PC-9 (cell line): ENCODE measurements at places on chromosomes 3 and 15.

GRCh38 chr3:30539206-30539605, 67.2 kb upstream of the TGFBR2 start:
- DNase-seq, result peak; percentile 89

DNA sequence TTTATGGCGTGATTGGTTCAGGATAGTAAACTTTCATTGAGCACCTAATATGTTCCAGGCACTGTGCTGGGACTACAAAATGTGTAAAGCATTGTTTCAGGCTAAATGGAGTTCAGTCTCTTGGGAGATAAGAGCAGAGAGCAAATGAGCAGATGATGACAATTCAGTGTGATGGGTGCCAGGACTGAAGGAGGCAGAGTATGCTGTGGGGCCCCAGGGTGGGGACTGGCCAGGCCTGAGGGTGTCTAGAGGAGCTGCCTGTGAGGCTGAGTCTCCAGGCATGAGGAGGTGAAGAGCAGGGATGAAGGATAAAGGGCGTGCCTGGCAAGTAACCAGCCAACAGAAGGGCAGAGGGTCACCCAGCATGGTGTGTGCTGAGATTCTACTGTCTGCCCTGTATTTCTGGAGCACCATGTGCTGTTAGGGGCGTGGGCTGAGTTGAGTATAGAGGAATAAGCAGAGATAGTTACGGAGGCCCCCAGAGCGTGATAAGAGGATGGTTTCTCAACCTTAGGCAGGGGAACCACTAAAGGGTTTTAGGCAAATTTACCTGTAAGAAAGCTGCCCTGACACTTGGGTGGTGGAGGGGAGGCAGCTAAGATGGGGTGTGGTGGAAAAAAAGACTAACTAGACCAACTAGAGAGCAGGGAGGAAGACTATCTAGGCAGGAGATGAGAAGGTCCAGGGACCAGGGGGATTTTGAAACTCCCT, 38.5 kb downstream of the EPHB1 start:
- DNase-seq, result no peak

GRCh38 chr3:40661284-40661683, 136.5 kb downstream of the ZNF621 start:
- DNase-seq, result no peak

GRCh38 chr3:184756151-184757021, 44.5 kb upstream of the MAGEF1 start:
- DNase-seq, result no peak

GRCh38 chr3:192864941-192865340, 52.7 kb downstream of the MB21D2 start:
- DNase-seq, result no peak

DNA sequence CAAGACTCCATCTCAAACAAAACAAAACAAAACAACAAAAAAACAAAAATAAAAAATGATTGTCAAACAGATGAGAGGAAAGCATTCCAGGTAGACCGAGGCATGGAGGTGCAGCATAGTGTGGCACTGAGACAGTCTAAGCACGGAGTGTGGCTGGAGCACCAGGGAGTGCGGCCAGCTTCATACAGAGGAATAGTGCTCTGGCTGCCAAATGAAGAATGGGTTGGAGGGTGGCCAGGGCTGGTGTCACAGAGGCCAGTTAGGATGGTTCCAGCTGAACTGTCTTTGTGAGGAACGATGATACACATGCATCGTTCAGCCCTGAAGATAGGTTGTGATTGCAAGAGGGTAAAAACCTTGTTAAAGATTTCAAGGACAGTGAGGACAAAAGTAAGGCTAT, 28.3 kb downstream of the MITF start:
- no peak for DNase-seq

DNA sequence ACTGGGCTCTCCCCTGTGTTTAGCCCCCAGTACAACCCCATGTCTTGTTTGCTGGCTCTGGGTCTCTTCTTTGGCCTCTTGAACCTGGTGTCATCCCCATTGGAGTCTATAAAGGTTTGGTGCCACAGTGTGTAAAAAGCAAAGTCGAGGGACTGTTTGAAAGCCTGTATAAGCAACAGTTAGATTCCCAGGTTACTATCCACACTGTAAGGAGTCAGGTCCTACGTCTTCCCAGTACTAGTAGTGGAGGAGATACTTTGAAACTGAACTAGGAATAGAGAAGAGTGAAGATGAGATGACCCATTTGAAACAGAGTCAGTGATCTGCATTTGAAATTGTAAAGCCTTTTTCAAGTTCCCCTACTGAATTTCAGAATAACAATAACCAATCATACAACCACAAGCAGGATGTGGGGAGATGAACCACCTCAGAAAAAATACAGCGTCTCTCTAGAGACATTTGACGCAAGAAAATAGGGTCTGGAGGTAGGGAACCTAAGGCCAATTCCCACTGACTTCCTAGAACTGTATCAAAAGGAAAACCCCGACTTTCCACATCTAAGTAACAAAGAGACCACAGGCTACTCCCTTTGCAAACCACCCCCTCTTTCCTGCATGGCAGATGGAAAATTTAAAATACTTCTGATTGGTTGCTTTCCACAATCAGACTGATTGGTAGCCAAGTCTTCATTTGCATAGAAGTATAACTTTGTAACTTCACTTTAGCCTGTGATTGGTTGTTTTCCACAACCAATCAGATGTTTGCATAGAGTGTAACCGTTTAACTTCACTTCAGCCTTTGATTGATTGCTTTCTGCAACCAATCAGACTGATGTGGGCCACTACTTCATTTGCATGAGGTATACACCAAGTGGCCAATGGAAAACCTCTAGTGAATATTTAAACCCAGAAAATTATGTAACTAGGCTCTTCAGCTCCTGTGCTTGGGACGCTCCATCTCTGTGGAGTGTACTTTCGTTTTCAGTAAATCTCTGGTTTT, 49.9 kb upstream of the NEDD4 start:
- no peak for DNase-seq

GRCh38 chr15:78988361-78988911, 43.6 kb upstream of the CTSH start:
- DNase-seq, result peak; percentile 89

DNA sequence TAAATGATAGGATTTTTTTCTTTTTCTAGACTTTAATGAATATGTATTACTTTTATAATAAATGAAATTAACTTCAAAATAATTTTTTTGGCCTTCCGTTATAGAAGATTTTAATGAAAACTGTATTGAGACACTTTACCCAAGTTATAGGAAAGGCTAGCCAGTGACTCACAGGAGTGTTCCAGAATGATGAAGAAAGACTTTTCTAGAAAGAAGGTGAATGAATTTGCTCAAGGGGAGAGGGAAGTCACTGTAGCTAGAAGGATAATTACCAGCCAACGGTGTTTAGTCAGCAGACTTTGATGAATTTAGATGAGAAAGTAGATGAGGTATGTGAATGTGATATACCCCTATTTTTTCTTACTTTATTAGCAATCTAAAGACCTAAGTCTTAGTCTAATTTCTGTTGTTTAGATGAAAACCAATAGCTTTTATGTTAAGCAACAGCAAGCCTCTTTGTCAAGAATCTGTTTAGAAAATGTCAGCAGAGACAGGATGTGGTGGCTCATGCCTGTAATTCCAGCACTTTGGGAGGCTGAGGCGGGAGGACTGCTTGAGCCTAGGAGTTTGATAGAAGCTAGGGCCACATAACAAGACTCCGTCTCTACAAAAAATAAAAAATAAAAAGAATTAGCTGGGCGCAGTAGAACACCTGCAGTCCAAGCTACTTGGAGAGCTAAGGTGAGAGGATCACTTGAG, 3.2 kb downstream of the ALAS1 start:
- DNase-seq, result no peak

GRCh38 chr3:18010001-18010400, 267.6 kb upstream of the TBC1D5 start:
- DNase-seq, result no peak

DNA sequence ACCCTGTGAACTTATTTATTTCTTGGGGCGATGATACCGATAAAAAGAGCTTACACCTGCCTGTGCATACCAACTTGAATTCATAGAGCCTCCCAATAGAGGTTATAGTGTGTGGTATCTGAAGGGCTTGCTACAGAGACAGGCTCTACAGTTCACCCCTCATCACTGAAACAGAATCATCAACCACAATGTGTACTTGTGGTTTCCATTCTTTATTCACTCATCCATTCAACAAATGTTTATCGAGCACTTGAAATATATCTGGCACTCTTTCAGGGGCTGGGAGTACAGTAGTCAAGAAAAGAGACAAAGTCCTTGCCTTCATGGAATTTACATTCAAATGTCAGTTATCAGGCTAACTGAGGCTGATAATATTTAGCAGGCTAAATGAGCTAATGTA, 134.4 kb upstream of the SKOR1 start:
- no peak for DNase-seq

- no peak for DNase-seq
These were observed 294.6 kb downstream of the MEX3B start for GRCh38 chr15:81751256-81751655.

DNA sequence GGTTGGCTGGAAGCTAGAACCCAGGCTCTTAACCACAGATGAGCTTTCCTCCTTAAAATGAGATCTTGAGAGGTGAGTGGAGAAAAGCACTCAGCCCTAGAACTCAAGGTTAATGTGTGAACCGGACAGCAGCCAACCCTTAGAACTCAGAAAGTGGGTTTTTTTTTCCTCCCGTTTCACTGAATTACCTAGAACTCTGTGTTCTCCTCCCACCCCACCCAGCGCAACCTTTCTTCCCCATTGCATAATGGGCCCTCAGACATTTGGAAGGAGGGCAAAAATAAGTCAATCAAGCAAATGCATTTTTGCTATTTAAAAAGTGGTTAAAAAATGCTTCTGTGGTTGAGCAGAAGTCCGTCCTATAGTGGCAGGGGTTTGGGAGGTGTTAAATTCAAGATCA, 36.7 kb downstream of the POC1A start:
- no peak for DNase-seq

DNA sequence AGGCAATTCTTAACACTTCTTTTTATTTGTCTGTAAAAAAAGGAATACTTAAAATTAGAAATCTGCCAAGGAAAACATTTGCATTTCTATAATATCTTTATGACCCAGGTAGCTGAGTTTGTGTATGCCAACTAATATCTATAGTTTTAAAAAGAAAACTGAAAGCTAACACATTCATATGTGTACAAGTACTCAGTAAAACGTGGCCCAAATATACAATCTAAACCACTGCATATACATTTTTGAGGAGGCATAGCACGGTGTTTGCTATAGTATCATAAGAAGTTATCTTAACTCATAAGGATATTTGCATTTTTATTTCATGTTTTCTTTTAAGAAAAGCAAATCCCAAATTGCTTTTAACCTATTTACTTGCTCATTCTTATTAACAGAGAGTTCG, 172.7 kb downstream of the ZBTB20 start:
- no peak for DNase-seq

DNA sequence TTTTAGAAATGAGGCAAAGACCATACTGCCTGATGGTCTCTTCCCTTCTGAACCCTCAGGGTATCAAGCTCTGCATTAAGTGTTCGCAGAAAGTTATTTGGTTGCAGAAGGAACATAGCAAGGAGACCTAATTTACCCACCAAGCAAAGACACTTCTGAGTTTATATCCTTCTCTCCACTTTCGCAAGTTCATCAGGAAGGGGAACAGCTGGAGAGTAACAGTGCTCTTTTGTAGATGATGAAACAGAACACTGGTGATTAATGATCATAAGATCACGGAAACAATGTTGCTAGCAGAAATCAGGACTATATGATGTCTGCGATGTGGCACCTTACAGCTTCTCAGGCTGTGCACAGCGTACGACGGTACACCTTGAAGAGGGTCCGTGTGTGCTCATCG, 62.1 kb downstream of the NCEH1 start:
- no peak for DNase-seq

- no peak for DNase-seq
These were observed 4.6 kb downstream of the STIMATE start for GRCh38 chr3:52892625-52893311.

DNA sequence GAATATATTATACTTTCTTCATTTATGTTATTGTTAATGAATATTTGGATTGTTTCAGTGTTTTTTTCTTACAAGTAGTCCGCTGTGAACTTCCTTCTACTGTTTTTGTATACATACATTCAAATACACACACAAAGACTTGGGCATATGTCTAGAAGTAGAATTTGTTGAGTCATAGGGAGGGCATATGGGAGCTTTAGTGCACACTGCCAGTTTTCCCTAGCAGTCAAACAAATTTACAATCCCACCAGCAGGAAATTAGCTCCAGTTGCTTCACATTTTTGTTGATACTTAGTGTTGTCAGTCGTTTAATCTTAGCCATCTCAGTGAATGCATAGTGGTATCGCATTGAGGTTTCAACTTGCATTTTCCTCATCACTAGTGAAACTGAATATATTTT, 492.3 kb downstream of the DIPK2A start:
- no peak for DNase-seq

GRCh38 chr3:130828948-130829947, 64.6 kb upstream of the ATP2C1 start:
- no peak for DNase-seq

DNA sequence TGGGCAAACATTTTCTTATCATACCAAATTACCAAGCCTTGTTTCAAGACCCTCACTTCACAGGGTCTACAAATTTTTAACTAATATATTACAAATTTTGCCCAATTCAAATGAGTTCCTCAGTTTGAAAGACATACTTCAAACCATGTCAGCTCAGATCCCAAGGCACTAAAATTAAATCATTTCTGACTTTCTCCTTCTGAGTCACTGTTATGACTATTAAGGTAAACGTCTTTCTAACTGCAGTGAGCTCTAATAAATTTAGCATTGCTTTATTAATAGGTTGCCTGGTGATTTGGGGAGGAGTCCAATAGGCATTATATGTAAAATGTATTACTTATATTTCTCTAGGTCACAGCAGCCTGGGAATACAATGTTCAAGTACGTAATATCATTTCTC, 158.2 kb upstream of the ARHGEF26 start:
- no peak for DNase-seq

DNA sequence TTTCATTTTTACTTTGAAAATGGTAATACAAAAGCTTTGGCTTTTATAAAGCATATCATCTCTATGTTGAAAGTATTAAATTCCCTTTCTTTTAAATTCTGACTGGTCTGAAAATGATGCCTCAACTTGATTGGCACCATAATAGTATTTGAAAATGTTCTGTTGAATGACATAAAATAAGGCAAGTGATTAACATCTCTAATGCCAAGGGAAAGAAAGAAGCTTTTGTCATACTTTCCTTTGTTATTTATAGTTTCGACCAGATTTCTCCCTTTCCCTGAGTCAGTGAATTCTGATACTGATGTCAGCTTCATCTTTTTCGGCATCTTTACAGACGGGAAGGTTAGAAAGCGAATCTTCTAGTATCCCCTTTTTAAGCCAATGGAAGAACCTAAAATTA, 3.4 kb upstream of the AP4E1 start:
- DNase-seq, result no peak

GRCh38 chr3:144036498-144036897, 64.9 kb downstream of the DIPK2A start:
- no peak for DNase-seq

DNA sequence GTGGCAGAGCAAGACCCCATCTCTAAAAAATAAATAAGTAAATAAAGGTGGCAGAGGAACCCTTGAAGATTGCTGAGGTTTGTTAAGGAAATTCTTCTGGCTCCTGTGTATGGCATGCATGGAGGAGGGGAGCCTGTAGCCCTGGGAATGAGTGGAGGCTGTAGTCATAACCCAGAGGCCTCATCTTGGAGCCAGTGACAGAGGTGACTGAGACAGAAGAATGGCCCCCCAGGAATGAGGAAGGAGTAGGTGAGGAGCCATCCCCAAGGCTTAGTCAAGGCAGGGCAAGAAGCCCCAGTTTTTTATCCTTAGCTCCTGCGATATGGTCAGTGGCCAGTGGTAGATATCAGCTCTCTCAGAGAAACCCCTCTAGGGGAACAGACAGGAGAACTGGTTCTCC, 46.5 kb downstream of the BSN start:
- DNase-seq, result peak; percentile 57

GRCh38 chr15:84826369-84826823, 9.2 kb downstream of the ALPK3 start:
- DNase-seq, result peak; percentile 43
